ENCODE measurements at places on chromosomes 2 and 18.

DNA sequence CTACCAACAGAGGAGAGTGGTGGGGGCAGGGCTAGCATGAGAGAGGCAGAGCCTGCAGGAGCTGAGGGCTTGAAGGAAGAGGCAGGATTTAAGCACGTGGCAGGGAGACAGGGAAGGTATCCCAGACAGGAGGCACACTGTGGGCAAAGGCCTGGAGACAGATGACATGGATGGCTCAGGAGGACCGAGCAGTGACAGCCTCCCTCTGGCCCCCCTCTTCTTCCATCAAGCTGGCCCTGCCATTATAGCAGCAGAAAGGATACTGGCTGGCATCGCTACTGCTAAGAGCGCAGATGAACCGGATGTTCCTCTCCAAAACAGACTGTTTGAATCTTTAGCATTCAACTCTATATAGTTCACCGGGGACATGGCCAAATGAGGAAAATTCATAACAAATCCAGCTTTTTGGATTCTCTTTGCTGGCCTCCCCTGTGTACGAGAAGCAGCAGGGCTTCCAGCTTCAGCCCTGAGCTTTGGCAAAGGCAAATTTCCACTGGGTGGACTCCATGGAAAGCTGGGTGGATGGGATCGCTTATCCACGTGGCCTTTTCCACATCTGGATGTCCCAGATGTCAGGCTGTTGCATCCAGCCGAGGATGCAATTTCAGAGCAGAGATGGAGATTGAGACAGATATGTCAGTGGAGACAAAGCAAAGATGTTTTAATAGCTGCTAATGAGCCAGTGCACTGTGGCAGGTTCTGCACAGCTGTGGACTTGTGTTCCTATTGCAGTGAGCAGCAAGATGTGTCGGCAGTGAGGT is 36.2 kb downstream of the CAPN13 start:
- no peak for DNase-seq

- DNase-seq: no peak
These were observed 12.1 kb downstream of the UPP2 start for GRCh38 chr2:158113741-158114295.

- DNase-seq: no peak
These were observed 225.4 kb upstream of the SIX3 start for GRCh38 chr2:44716131-44716530.

- no peak for DNase-seq
These were observed 5.9 kb downstream of the RNF103 start for GRCh38 chr2:86617738-86618137.

- no peak for DNase-seq
These were observed 351.9 kb upstream of the SMIM21 start for GRCh38 chr18:75779450-75779849.

DNA sequence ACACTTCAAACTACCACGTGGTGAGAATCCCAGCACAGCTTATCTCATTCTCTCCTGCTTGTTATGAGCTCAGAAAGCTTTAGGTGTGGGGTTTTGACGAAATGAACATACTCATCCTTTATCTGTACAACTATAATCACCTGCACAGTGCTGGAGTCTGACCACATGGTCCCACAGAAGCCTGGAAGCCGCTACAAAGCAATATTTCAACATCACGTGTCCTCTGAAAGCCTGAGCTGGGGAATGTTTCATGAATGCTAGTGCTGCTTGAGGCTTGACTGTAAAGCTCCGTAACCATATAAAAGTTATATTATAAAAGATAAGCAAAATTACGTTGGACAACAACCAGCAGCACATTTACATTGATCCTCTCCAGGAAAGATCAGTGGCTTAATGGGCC is 43.9 kb downstream of the PIEZO2 start:
- no peak for DNase-seq

DNA sequence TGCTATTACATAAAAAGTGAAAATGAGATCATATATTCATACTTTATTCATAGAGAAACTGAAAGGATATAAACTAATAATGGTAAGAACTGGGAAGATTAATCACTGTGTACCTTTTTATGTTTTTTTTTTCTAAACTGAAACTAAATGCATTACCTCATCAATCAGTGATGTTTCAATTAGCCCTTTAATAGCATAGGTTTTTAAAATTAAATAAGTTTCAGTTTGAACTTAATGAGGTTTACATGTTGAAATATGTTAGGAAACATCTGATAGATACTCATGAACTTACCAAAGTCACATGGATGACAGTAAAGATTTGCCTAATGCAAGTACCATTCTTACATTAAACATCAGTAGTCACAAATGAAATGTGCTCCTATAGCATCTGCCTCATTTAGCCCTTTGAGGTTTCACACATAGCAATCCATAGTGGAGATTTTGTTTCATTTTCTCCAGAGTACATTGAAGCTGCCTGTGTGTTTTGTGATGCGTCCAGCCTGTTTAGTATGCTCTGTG is 8.9 kb downstream of the MAPRE2 start:
- no peak for DNase-seq

DNA sequence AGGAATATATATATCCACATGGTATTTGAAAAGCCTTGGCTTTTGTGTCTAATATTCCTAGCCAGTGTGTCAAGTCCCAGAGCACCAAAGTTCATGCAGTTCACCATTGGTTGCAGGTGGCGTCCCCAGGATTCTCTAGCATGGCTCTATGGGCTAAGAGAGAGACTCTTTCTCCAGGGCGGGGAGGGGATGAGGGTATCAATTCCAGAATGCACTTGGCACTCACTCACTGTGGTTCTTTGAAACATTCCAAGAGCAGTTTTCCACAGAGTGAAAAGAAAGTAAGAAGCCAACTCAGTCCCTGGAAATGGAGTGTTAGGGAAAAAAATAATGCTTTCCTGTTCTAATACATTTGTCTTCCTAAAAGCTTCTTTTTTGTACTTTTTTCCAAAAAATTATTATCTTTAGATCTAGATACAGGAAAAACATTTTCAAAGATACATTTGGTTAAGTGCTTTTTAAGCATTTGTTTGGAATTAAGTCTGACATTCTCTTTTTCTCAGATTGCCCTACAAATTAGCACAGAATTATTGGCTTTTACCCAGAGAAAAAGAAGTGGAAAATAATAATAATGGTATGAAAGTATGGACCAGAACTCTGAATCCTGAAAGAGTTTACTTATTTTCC is 239.9 kb downstream of the PAX3 start:
- DNase-seq: no peak

- no peak for DNase-seq
These were observed 112.7 kb upstream of the SERPINE2 start for GRCh38 chr2:224151680-224152310.

DNA sequence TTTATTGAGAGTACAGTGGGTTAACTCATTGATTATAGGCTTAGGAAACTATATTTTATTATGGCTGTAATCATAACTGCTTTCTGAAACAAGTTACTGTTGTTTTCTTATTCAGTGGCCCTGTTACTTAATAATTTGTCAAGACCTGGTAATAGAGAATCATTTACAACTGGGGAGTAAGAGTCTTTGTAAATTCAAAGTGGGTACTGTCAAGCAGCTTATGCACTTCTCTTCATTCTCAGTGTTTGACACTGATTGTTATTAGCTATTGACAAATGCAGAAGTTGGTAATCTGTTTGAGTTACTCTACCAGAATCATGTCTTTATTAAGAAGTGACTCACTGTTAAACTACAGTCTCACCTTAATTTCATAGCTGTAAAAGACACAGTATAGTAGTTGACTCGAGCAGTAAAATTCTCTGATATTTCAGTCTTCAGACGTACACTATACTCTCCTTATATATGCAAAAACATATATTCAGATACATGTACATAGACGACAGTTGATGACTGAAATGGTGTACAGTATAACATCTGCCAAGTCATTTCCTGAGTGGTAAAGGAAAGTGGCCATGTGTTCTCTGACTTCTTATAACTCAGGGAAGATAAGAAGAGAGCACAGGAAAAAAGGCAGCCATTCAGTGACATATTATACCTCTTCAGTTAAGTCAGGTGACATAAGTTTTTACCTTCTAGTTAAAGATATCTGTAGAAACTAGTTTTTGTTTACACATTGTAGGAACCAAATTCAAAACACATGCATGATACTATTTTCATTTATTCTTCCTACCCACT is 36.0 kb upstream of the TTC27 start:
- no peak for DNase-seq

GRCh38 chr18:52341103-52341432 is 1.1 kb downstream of the DCC start:
- no peak for DNase-seq

DNA sequence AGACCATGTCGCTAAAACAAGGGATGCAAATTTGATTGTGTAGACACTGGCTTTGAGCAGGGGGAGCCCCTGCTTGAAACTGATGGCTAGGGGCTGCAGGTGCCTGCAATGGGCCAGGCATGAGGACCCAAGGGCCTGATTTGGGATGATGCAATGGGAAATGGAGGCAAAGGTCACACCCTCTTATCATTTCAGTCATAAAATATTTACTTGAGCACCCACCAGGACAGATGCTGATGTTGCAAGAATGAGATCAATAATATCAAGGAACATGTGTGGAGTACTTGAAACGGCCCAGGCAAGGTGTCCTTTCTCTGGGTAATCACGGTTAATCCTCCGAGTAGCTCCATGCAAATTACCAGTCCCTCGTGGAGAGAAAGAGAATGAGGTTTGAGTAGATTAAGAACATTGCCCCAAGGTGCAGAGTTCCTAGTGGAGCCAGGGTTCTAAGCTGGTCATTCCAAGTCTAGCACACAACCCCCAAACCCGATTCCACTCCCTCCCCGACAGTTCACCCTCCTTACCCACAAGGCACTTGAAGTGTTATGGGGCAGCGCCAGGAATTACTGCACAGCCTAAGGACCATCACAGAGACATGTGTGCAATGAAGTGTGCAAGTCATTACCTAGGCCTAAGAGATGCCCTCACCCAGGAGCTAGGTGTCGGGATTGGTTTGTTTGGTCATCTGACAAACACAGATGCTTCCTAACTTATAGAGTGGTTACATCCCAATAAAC is 14.0 kb upstream of the TMBIM1 start:
- no peak for DNase-seq

GRCh38 chr2:135741043-135741394 is 636 bp upstream of the UBXN4 start:
- no peak for DNase-seq

DNA sequence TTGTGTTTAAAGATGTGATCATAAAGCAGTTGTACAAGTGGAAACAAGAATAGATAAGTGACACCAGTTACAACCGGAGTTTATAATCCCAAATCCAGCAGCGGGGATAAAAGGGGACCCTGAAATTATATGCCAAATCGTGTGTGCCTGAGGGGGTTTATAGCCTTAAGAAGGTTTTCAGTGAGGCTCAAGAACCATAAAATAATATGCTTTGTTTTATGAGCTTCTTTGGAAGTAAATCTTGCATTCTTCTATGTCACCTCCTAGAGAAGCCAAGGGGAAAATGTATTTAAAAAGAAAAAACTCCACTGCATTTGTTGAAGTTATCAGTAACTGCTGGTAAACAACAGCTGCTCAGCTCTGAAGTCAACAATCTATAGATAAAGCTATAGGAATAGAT is 25.8 kb upstream of the MAP3K20 start:
- no peak for DNase-seq

DNA sequence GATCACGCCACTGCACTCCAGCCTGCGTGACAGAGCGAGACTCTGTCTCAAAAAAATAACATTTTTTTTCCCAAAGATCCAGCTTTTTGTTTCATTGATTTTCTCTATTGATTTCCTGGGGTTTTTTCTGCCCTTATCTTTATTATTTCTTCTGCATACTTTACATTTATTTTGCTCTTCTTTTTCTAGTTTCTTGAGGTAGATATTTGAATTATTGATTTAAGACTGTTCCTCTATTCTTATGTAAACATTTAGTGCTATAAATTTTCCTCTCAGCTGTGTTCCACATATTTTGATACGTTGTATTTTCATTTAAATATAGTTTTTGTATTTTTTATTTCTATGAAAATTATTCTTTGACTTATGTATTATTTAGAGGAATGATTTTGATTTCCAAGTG is 89.8 kb downstream of the TEX51 start:
- DNase-seq: no peak

DNA sequence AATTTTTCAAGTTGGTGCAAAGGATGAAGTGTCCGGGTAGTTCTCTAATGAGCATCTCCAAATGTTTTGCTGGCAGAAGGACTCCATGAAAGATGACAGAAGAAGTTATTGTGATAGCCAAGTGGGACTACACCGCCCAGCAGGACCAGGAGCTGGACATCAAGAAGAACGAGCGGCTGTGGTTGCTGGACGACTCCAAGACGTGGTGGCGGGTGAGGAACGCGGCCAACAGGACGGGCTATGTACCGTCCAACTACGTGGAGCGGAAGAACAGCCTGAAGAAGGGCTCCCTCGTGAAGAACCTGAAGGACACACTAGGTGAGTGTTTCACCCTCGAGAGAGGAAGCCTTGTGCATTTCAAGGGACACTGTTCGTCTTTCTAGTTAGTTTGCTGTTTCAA is 110.3 kb downstream of the NCK2 start:
- DNase-seq: no peak

DNA sequence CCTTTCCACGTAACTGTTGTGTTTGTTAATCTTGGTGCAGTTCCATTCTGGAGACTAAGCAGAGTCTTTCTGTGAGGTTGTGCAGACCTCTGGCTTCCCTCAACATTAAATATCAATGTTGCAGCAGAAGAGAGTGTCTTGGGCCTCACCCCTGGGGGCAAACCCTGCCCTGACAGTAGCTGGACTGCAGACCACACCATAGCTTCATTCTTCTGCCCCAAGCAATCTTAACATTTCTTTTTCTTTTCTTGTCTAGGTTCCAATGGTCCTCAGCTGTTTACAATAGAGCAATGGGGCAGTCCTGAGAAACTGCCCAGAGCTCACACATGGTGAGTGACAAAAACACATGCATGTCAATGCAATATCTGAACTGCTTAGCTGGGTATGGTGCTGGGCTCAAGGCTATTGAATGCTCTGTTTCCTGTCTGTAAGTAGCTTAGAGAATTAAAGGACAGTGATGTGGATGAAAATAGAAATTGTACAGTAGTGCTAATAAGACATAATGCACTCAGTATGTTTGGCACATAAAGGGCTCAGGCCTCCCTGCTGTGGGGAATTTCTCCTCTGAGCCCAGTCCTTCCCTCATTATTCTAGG is 237.6 kb downstream of the ALPK2 start:
- DNase-seq: no peak

DNA sequence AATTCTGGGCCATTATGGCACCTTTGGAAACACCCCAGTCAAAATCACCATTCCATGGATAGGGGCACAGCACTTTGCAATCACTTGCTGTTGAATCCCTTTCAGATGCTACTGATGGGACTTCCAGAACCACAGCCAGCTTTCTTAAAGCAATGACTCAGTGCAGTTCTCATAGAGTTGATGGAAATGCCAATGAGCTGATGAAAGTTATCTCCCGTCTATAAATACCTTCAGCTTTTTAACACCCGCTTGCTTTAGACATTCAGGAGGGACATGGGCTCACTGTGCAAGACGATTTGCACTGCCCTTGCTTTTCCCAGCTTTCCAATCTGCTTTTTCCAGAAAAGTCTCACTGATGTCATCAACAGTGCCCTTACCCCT is 66.7 kb upstream of the RPL31 start:
- no peak for DNase-seq
